NCI-H2171 treated with DMSO at 0.1 percent for 48 hours (cell line): ENCODE measurements at places on chromosomes 7 and 10.
A peak's percentile ranks its signal among the peaks of the same experiment; 100 is the strongest.

DNA sequence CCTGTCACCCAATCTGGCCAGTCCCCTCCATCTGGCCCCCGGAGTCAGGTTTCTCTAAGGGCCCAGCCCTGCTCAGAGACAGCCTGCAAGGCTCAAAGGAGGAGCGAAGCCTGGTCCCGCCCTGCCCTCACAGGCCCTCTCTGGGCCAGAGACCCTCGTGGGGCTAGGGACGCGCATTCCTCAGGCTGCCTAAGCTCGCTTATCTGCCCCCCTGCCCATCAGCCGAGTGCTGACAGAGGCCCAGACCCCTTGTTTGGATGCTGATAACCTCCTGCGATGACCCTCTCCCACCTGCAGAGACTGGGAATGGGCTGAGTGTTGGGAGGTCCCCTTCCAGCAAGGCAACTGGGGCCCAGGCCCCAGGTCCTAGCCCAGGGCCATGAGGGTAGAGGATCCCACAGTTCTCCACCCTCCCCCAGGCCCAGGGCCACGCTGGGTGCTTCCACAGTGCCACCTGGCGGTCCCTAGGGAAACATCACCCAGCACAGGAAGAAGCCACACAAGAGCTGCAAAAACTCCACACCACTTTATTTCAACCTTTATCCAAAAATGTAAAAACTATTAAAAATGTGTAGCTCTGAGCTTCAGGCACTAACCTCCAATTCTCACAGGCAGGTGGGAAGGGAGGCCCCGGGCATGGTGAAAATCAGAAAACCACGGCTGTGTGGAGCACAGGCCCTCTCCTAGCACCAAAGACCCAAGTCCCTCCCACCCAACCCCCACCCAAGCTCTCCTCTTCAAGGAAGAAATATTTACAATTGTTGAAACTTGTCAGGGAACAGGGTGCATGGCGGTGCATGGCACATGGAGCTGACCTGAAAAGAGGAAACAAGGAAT, 2.2 kb downstream of the NPM3 start:
- peak; percentile 70 for DNase-seq

- DNase-seq: no peak
Observed at GRCh38 chr10:29687421-29688164, 52.8 kb upstream of the SVIL start.

DNA sequence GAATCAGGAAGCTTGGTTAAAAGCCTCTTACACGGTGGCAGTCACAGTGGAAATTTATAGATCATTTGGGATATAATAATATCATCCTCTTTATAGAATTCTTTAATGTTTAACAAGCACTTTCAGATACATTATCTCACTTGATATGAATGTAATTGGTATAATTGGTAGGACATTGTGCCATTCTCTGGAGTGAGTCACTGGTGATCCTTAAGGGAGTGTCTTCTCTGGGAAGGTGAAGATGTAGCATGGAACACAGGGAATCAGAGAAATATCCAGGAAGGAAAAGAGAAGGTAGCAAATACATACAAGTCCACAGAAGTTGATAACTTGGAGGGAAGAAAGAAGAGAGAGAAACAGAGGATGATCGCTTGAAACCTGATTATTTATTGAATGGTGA, 9.8 kb downstream of the PTPRZ1 start:
- DNase-seq: no peak

DNA sequence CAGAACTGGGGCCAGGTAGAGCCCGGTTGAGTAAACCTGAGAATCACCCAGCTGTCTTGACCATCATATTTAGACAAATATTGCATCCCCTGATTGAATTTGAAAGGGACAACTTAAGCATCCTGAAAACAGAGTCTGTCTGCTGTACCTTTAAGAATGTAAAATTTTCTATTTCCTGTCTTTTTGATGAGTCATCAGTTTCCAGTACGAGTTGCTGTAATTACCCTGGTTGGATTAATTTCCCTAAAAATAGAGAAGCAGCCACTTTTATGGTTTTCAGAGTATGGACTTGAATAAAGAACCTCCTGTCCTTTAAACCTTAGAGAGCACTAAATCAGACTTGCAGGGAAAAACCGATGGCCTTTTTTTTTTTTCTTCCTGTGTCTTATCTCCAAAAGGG, 164.6 kb upstream of the SH2B2 start:
- no peak for DNase-seq

DNA sequence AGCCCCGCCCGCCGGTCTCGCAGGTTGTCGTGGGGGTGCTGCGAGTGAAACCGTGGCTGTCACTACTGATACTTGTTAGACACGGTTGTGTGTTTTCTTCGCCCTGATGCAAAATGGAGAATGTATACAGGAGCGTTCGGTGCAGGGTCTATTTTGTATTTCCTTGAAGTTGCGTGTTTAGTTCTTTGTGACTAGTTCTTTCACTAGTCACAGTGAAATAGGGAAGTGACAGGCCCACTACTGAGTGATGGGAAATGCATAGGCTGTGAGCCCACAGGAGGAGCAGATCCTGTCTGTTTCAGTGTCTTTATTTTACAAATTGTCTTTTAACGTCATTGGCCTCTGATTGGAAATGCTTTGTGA, 675 bp downstream of the ABRAXAS2 start:
- DNase-seq: no peak

DNA sequence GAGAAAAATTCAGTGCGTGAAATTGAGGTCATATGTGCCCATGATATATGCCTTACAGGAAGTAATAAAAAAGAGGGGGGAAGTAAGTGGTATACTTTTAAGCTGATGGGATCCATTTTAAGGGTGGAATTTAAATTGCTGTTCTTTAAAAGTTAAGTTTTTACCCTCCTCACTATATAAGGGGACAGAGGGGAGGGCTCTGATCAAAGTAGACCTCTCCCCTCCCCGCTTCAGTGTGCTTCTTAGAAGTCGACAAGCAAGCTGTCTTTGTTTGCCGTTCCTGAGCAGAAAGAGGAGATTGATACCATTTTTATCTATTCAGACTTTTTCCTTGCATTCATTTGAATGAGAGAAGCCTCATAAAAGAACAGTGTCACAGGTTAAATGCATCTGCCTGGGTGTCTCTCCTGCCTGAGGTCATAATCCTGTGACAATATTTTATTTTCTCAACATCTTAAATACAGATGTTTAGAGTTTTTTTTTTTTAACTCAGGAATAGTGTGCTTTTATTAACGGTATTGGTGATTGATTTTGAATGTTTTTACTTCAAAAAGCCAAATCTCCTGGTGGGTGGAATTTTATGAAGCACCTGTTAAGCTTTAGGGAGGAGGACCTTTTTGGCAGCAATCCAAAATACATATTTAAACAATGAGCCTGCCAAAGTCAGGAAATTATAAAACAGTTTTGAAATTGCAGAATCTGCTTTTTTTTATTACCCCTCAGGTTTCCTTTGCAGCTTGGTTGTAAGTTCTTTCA, 141.7 kb downstream of the KAT6B start:
- peak; percentile 58 for DNase-seq

GRCh38 chr7:151135866-151136843, 31.3 kb downstream of the GBX1 start:
- DNase-seq: no peak

- DNase-seq: no peak
Observed at GRCh38 chr7:33738260-33738935, 166.9 kb upstream of the BMPER start.

DNA sequence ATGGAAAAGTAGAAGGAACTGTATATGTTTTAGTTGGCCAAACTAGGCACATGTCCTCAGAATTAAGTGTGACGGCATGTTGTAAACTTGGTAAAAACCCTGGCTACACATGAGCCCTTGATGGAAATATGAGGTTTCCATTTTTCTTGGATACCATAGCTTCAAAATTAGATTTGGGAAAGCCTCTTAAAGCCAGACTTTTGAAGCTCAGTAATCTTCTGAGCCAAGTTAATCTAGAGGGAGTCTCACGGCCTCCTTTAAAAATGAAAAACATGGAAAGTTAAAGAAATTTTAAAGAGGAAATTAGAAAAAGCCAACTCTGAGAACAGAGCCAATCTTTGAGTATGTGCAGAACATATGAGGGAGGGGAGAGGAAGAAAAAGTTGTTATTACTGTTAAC, 376.0 kb downstream of the CTNNA3 start:
- no peak for DNase-seq

DNA sequence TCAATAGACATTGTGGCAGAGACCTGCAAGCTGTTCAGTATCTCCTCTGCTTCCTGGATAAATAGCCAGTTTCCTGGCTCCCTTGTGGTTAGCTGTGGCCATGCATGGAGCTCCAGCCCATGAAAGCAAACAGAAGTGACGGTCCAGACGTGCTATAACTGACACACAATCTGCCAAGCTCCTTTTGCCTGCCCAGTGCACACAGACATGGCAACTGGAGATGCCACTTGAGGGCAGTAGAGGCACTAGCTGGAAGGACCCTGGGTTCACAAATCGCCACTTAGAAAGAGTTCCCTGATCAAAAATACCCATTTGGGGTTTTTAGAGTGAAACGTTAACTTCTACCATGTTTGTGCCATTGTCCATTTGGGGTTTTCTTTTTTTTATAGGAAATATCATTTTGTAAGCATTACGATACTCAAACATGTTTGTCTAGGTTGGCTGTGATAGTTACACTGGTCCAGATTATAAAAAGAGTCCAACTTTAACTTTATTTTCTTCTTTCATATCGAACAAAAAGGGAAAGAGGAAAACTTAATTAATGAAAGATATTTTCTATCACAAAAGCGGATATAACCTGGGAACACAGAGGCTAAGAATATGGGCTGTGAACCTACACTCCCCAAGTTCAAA, 31.3 kb downstream of the KIN start:
- DNase-seq: no peak

- DNase-seq: no peak
Observed at GRCh38 chr7:31327071-31327470, 13.5 kb downstream of the NEUROD6 start.

GRCh38 chr7:51316666-51317581, at the start of gene COBL:
Gene COBL (minus strand): TSS chr7:51316809. CDS start chr7:51316633, 176 bp downstream.
- no peak for DNase-seq

- DNase-seq: no peak
Observed at GRCh38 chr10:48249763-48250351, 24.6 kb downstream of the FRMPD2 start.

- no peak for DNase-seq
Observed at GRCh38 chr10:30830315-30831230, 201.0 kb upstream of the LYZL2 start.

DNA sequence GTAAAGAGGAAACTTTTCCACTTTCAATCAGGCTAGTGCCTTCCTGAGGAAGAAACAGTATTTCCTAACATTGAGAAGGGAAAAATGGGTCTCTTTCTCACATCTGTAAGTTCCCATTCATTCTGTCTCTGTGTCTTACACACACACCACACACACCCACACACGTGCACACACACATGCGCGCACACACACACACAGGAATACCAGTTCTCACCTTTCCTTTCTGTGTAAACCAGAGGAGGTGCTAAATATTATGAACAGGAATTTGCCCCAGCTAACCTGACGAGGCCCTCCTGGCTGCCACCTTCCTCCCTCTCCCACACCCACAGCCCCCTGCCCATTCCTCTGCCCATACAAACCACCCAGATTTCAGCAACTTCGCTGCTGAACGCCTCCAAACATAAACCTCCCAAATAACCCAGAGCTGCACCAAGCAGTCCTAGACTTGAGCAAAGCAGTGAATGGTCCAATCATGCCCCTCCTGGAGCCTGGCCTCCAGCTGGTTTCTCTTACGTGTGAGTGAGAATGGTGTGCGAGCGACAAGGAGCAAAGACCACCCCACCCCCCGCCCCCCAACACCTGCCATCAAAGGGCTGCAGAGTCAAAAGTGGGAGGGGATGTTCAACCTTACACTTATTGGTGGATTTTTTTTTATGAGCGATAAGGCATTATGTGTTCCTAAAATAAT, 190.5 kb downstream of the HECW1 start:
- DNase-seq: no peak

DNA sequence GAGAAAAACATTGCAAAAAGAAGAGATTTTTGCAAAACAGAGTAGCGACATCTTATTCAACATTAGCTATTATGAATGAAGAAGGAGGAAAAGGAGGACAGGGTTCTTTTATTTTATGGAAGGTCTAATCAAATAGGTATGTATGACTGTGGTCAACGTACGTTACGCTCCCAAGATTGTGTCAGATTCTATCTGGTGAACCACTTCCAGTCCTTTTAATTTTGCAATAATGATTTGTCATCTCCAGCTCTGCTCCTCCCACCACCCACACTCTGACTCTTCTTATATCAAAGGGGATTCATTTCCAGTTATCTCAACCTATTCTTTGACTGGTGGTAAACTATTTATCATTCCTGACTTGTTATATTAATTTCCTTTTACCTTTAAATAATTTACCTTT, 259.9 kb downstream of the CACNA2D1 start:
- no peak for DNase-seq

GRCh38 chr7:157849341-157849596, 512.5 kb downstream of the DNAJB6 start:
- DNase-seq: no peak

GRCh38 chr7:6432781-6433180, 15.0 kb downstream of the DAGLB start:
- no peak for DNase-seq

- no peak for DNase-seq
Observed at GRCh38 chr10:46277840-46278239, 9.0 kb upstream of the ANTXRL start.

GRCh38 chr10:7505196-7505595, 94.4 kb upstream of the SFMBT2 start:
- DNase-seq: no peak

DNA sequence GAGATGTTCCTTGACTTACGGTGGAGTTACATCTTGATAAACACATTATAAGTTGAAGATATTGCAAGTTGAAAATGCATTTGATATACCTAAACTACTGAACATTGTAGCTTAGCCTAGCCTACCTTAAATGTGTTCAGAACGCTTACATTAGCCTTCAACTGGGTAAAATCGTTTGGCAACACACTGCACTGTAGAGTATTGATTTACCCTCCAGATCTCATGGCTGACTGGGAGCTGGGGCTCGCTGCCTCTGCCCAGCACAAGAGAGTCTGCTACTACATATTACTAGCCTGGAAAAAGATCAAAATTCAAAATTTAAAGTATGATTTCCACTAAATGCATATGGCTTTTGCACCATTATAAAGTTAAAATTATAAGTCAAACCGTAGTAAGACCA, 7.5 kb upstream of the AGR3 start:
- DNase-seq: no peak

DNA sequence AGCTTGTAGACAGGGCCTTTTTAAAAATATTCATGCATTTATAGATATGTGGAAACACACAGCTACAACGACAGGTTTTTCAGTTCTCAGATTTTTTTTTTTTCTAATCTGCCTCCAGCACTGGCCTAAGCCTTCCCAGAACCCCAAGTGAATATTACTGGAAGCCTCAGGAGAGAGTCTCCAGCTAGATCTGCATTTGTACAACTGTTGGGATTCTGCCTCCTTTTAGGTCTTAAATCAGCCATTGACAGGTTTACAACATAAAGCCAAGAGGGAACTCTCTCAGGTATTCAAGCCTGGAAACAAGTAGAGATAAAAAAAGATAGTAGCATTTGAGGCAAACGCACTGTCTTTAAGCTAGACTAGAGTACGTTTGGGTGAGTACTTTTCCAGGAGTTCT, 275.8 kb downstream of the ANKRD30A start:
- DNase-seq: no peak

- DNase-seq: no peak
Observed at GRCh38 chr7:5421714-5422395, 1.8 kb downstream of the TNRC18 start.

- no peak for DNase-seq
Observed at GRCh38 chr7:18426564-18427226, 68.9 kb upstream of the HDAC9 start.
